ENCODE measurements at places on chromosomes 13 and 19. TPM values are rescaled to one million over a fixed set of nuclear protein-coding genes. Genes with fewer than 3 reads are reported as not detected.

ACP5 gene
- total RNA-seq = 3.0 TPM

ARHGAP35 gene
- total RNA-seq = 35.3 TPM

DNA sequence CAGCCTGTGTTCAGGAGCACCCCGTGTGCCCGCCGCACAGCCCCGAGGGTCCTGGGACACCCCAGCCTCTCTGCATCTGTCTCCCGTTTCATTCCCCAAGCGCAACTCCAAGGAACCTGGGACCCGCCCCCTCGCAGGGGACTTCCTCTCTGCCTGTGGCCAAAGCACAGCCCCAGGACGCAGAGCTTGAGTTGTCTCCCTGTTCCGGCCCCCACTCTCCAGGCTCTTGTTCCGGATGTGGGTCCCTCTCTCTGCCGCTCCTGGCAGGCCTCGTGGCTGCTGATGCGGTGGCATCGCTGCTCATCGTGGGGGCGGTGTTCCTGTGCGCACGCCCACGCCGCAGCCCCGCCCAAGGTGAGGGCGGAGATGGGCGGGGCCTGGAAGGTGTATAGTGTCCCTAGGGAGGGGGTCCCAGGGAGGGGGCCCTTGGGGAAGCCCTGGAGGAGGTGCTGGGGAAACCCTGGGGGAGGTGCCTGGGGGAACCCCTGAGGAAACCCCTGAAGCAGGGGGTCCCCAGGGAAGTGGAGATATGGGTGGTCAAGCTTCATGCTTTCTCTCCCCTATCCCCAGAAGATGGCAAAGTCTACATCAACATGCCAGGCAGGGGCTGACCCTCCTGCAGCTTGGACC, 1.3 kb downstream of the HCST start:
- peak; percentile 69 for ATAC-seq

DNA sequence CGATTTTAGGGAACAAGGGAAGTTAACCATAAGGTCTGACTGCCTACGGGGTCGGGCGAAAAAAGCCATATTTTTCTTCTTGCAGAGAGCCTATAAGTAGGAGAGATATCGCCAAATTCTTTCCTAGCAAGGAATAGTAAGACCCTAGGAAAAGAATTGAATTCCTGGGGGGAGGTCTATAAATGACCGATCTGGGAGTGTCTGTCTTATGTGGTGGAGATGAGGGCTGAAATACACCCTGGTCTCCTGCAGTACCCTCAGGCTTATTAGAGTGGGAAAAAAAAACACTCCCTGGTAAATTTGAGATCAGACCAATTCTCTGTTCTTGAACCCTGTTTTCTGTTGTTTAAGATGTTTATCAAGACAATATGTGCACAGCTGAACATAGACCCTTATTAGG, 447.5 kb upstream of the ATXN8OS start:
- ATAC-seq = no peak

GRCh38 chr13:43574605-43575004, 212.2 kb downstream of the ENOX1 start:
- no peak for ATAC-seq

DNA sequence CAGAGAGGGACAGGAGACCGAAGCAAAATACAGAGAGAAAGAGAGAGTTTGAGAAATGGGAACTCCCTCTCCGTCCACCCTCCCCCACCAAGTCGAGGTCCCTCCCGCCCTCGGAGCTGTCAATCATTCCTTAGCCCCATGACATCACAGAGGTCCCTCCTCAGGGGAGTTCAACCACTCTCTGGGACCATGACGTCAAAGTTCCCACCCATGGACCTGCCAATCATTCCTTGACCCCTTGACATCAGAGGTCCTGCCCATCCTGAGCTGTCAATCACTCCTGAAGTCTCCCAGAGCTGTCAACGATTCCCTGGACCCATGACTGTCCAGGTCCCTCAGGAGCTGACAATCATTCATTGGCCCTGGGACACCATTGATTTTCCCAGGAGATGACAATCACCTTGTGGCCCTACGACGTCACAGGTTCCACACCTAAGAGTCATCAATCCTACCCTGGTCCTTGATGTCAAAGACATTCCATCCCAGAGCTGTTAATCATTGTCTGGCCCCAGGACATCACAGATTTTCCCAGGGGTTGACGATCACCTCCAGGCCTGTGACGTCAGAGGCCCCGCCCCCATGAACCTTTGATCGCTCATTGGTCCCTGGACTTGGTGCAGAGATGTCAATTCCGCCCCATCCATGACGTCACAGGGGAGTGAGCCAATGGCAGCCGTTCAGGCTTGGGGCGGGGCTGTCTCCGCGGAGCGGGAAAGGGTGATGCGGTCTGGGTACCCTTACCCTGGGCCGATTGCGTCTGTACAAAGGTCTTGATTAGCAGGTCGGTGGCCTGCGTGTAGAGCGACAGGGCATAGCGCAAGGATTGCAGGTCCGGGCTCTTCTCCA, 61.7 kb downstream of the COLGALT1 start:
- peak; percentile 33 for ATAC-seq
